ENCODE measurements at places on chromosomes 5 and 9.

DNA sequence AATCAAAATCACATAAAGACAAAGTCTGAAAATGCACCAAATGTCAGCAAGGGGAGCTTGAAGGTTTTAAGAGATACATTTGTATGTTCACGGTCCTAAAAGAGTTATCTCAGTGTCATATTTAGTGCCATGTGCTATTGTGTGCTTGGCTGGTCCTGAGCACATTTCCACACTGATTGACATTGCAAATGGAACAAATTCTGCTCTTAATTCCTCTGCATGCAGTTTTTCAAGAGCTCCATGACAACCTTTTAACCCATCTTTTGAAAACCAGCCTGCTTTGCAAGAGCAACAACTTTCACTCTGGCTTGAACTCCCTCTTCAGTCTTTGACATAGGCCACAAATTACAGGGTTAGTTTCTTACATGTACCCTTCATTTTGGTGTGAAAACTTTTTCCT lies 175.4 kb upstream of the ACTBL2 start:
- no peak for DNase-seq

- peak; percentile 52 for DNase-seq
These were observed 320.1 kb downstream of the ADGRV1 start for GRCh38 chr5:90878549-90879196.

- DNase-seq = peak; percentile 31
These were observed 89.6 kb downstream of the CCDC171 start for GRCh38 chr9:15642369-15642962.

DNA sequence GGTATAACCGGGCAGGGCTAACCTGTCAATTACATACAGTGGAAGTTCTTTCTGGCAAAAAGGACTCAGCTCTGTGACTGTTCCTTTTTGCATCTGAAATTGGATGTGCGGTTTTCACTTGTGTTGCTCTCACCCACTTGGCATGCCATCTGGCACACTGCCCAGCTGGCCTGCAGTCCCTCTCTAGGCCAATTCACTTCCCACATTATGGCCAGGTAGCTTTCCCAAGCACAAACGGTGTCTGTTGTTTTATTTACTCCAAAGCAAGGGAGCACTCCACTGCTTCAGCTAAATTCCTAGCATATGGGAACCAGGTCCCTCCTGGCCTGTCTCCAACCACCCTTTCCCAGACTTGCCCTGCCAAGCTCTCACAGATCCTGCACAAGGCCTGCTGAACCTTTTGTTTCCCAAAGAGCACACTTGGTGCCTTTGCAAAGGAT lies 132.5 kb downstream of the SEMA6A start:
- peak; percentile 24 for DNase-seq

DNA sequence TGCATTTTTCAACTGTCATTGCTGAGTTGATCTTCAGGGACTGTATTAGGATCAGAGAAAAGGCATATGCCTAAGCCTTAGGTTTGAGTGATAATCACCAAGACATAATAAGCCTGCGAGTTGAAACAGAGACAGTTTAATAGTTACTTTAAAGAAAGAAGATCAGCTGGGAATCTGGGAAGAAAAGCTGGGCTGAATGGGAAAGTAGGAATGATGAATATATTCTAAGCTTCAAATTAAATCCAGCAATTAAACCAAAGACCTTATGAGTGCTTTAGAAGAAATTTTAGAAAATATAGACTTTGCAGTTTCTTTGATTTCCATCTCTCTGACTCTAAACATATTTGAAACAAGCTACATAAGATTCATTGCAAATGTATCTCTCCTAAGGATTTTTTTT lies 222.3 kb downstream of the ENC1 start:
- DNase-seq = no peak

- peak; percentile 76 for DNase-seq
These were observed 8.2 kb upstream of the TOR4A start for GRCh38 chr9:137269231-137269772.

- no peak for DNase-seq
These were observed 1.3 kb downstream of the TENT2 start for GRCh38 chr5:79613549-79613948.

- no peak for DNase-seq
These were observed 4.9 kb downstream of the PDCD1LG2 start for GRCh38 chr9:5515261-5515650.

GRCh38 chr9:105373723-105374122 lies 74.1 kb upstream of the FSD1L start:
- no peak for DNase-seq

GRCh38 chr5:115289104-115289503 lies 7.3 kb downstream of the CCDC112 start:
- DNase-seq = no peak

DNA sequence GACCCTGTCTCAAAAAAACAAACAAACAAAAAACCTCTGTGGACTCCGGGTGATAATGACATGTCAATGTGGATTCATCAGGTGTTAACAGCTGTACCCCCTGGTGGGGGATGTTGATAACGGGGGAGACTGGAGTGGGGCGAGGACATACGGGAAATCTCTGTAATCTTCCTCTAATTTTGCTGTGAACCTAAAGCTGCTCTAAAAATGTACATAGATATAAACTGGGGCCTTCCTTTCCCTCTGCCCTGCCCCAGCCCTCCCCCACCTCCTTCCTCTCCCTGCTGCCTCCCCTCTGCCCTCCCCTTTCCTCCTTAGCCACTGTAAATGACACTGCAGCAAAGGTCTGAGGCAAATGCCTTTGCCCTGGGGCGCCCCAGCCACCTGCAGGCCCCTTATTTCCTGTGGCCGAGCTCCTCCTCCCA lies 1.4 kb upstream of the CEL start:
- DNase-seq = no peak

- DNase-seq = peak; percentile 73
These were observed 10.6 kb downstream of the SPINK4 start for GRCh38 chr9:33250458-33250995.

DNA sequence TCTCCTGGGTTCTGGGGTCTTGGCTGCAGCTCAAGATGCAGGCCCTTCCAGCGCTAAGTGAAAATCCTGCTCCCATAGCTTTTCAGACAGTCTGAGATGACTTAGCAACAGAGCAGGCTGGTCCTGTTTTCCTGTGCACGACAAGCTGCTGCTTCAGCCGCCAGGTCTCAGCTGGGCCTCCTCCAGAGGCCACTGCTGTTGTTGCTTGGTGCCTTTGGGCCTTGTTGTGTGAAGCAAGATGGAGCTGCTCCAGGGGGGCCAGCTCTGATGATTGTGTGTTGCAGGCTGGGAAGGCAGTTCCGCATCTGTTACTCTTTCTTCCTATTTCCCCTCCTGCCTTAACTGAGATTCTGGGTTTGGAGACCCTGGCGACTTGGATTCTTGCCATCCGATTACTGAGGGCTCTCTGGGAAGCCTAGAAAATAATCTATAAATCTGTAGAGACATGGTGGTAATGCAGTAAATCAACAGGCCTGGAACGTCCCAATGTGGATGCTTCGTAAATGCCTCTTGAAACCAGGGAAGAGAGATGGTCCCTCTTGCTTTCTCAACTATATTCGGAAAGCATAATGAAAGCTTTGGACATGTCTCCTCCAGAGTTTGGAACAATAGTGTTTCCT lies 3.2 kb downstream of the MAP1B start:
- DNase-seq = no peak

DNA sequence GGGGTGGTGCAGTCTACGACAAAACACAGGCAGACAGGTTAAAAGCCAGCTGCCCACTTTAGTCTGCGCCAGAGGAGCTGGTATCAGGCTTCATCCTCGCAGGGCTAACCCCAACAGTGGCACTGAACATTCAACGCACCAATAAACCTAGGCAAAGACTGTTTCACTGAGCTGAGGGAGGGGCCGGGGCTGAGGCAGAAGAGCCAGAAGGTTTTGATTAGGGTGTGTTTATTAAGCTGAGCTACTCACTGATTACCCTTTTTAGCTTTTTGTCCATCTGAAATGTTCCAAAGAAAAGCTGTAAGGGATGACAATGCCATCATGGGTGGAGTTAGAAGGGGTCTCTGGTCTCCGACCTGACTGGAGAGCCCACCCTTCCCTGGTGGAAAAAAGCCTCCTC lies 1.4 kb downstream of the ZMYND19 start:
- no peak for DNase-seq

GRCh38 chr9:9950813-9951212 lies 662.0 kb downstream of the PTPRD start:
- DNase-seq = no peak

- no peak for DNase-seq
These were observed 81.8 kb downstream of the NFIB start for GRCh38 chr9:14232111-14232510.
